ENCODE measurements at places on chromosomes 7 and 10. TPM values are rescaled to one million over a fixed set of nuclear protein-coding genes. Genes with fewer than 3 reads are reported as not detected.

Gene VGF
- polyA plus RNA-seq = 0.18 TPM

Gene SSC4D
- 0.68 TPM for polyA plus RNA-seq

Gene HMX2
- polyA plus RNA-seq = not detected

Gene EBLN1
- not detected for polyA plus RNA-seq

Gene HYAL4
- polyA plus RNA-seq = not detected

Gene MEOX2
- 5.6 TPM for polyA plus RNA-seq

Gene PAPSS2
- polyA plus RNA-seq = 10.2 TPM

DNA sequence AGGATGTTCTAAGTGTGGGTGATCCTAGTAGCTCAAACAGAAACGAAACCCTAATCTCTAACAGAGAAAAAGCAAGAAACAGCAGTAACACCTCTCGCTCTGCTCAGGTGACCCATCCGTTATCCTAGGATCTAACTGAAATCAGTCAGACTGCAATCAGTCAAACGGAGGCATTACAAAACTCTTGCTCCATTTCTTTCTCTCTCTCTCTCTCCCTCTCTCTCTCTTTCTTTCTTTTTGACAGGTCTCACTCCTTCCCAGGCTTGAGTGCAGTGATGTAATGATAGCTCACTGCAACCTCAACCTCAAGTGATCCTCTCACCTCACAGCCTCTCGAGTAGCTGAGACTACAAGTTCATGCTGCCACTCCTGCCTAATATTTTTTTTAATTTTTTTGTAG, 1283.5 kb upstream of the CELF2 start:
- DNase-seq = no peak

GRCh38 chr7:137953665-137954470, 48.0 kb downstream of the CREB3L2 start:
- no peak for DNase-seq

DNA sequence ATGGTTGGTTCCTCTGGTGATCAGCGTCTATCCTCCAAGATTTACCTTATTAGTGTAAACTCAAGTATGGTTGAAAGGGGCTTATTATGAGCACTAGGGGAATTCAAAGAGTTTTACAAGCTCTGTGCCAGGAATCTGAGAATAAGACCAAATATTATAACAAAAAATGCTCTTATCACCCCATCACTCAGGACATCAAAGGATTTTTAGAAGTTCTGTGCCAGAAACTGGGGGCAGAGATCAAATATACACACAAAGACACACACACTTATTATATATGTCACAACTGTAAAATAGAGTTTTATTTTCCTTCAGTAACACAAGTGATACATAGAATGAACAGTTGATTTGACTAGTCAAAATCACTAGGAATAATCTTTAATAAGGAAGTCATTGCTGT, 89.3 kb downstream of the MLLT10 start:
- no peak for DNase-seq

DNA sequence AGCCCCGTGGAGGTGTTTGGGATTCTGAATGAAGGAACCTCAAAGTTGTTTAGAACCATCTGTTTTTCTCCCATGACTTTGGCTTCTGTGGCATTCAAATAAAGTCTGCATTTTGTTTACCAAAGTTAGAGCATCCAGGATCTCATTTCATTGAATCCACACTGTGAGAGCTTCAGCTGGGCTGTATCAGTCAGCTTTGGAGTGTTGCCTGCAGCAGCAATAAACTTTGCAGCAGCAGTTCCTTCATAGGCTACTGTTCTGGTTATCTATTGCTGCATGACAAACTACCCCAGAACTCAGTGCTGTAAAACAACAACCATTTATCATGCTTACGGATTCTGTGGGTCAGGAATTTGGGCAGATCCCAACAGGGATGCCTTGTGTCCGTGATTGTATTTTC, 1575.2 kb upstream of the LRRTM3 start:
- DNase-seq = no peak

DNA sequence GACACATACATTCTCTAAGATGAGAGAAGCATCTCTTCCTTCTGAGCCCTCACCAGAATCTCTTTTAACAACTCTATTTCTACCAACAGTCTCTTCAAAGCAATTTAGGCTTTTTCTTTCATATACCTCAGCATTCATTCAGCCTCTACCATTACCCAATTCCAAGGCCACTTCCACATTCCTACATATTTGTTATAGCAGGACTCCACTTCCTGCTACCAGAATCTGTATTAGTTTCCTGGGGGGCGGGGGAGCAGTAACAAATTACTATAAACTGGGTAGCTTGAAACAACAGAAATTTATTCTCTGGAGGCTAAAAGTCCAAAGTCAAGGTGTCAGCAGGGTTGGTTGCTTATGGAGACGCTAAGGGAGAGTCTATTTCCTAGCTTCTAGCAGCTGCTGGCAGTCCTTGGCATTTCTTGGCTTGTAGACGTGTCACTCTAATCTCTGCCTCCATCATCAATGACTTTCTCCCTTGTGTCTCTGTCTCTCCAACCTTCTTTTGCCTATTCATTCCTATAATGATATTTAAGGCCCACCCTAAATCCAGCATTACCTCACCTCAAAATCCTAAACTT, 7.4 kb downstream of the PRPS1L1 start:
- no peak for DNase-seq

DNA sequence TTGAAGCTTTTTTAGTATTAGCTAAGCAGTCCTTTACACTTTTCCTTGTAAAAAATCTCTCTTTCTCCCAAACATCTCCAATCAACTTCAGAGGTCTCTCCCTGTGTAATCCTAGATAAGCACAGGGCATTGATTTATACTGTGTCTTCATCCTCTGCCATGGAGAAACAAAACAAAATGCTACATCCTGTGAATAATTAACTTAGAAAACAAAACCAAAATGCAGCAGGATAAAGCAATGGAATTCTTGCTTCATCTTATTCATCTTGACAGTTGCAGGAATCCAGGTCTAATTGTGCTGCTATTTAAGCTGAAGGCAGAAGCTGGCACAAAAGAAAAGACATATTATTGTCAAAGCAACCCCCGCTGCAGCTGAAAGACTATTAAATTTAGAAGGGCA, 641.5 kb upstream of the SORCS1 start:
- DNase-seq = no peak

DNA sequence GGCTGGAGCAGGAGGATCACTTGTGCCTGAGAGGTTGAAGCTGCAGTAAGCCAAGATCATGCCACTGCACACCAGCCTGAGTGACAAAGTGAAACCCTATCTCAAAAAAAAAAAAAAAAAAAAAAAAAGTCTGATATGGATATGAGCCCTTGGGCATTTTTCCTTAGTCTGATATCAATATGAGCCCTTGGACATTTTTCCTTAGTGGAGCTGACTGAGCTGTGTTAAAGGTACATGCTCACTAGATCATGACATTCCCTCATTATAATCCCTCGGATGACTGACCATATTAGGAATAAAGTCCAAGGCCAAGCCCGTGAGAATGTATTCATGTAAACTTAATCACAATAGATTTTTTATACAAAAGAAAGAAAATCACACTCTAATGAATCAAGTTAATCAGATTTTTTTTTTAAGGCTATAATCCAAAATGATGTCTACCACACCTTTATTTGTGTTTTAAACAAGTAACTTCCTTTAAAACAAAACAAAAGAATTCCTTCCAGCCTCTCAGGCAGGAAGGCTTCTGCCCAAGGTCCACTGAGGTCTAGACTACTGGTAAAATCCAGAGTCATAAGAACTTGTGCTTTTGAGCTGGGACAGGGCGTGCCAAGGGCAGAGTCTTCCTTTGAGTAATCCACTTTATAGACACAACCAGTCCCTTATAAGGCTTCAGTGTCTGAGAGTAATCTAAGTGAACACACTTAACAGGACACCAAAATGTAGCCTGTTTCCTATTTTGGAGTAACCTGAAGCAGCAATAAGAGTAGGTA, 5.5 kb downstream of the PPA1 start:
- no peak for DNase-seq

DNA sequence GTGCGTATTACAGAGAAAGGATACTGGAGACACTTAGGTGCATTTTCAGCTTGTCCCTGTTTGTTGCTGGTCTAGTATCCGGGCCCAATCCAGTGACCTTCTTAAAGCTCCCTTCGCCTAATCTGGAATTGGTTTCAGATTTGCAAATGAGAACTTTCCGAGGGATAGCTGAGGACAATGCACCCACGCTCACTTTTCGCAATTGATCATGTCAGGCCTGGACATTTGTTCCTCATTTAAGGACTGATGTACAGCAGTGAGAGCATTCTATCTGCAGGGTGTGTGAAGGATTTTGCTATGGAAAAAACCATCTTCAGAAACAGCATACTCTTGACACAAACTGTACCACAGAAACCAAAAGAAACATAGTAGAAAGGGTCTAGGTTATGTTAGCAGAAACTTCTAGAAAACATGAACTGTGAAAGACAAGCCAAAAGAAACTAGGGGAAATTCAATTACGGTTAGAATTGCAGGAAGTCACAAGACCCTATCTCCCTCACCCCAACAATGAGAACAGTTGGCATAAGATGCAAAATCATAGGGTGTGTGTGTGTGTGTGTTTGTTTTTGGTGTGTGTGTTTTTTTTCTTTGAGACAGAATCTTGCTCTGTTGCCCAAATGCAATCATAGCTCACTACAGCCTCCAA, 331.1 kb downstream of the CALN1 start:
- no peak for DNase-seq

GRCh38 chr7:74226633-74227032, 16.8 kb downstream of the LAT2 start:
- DNase-seq = no peak

DNA sequence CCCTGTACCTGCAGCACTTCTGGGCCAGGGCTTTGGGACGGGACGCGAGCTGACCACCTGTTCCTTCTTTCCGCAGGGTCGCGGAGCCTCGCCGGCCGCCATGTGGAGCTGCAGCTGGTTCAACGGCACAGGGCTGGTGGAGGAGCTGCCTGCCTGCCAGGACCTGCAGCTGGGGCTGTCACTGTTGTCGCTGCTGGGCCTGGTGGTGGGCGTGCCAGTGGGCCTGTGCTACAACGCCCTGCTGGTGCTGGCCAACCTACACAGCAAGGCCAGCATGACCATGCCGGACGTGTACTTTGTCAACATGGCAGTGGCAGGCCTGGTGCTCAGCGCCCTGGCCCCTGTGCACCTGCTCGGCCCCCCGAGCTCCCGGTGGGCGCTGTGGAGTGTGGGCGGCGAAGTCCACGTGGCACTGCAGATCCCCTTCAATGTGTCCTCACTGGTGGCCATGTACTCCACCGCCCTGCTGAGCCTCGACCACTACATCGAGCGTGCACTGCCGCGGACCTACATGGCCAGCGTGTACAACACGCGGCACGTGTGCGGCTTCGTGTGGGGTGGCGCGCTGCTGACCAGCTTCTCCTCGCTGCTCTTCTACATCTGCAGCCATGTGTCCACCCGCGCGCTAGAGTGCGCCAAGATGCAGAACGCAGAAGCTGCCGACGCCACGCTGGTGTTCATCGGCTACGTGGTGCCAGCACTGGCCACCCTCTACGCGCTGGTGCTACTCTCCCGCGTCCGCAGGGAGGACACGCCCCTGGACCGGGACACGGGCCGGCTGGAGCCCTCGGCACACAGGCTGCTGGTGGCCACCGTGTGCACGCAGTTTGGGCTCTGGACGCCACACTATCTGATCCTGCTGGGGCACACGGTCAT, 13.3 kb downstream of the GPR146 start:
- no peak for DNase-seq

GRCh38 chr10:119370111-119370741, 162.9 kb downstream of the GRK5 start:
- DNase-seq = no peak

DNA sequence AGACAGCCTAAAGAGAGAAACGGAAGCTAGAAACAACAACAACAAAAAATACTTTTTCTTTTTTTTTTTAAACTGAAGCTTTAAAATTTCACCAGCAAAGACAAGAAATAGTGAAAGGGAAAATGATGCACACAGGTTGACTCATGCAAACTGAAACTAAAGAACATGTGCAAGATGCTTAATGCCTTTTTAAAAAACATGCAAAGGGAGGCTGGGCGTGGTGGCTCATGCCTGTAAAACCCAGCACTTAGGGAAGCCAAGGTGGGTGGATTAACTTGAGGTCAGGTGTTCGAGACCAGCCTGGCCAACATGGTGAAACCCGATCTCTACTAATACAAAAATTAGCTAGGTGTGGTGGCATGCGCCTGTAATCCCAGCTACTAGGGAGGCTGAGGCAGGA, 15.1 kb upstream of the CUBN start:
- no peak for DNase-seq

DNA sequence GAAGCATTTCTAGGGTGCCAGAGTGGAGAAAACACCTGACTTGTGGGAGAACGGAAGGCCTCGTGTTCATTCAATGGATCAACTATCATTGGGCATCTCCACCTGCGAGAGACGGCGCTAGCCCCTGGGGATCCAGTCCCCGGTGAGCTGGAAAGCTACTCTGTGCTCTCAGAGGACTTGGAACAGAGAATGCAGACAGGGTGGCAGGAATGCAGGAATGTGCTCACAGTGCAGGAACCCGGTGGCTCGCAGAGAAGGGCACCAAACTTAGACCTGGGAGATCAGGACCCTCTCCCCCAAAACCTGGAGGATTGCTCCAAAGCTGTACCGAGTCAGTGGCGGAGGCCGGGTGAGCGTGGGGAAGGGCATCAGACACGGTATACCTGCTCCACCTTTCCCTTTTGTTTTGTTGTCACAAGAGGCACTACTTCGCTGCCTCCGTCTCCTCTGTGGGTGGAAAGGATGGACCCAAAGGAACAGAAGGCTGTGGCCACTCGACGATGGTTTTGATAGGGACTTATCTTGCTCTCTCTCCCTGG, 569.0 kb upstream of the C7orf33 start:
- no peak for DNase-seq

- no peak for DNase-seq
Measured at GRCh38 chr7:106867641-106868351, 2.7 kb downstream of the PIK3CG start.

GRCh38 chr10:6005856-6006395, 28.6 kb upstream of the IL15RA start:
- no peak for DNase-seq

DNA sequence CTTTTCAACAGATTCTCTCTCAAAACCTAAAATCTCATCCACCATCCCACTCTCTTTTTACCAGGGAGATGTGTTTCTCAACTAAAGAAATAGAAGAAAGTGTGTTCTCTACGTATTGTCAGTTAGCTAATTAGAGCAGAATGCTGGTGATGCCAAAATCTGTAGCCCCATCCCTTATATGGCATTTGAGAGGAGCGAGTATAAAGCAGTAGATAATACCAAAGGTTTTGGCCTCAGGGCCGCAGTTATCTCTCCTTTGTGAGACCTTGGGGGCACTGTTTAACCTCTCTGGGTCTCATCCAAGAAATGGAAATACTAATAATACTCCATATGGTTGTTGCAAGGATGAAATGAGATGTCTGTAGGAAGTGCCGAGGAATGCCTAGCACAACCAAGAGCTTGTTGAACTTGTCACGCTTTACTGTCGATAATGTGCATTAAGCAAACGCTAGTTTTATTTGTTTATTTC, 456 bp upstream of the DLD start:
- no peak for DNase-seq

DNA sequence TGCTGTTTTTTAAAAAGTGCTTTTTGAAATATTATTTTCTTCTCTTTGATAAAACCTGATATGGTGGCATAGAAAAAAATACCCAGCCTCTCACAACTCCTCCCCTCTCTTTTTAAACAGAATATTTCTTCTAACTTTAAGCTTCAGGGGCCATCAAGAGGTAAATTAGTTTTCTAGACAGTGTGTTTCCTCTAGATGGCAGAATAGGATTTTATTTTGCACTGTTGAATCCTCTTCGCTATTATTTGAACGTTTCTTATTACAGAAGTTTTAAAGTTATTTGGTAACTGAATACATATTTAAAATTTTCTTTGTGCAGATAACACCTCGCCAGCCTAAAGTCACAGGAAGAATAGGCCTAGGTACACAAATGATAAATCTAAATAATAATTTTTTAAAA, 30.3 kb downstream of the ARL5B start:
- no peak for DNase-seq

Measured in urinary bladder (tissue), 4 donors.